Uterus (tissue), 4 donors: ENCODE measurements at places on chromosomes 13 and 19. TPM values are rescaled to one million over a fixed set of nuclear protein-coding genes. Genes with fewer than 3 reads are reported as not detected.

The TEX101 gene
- total RNA-seq, result not detected

The YJEFN3 gene
- 6.8 TPM for total RNA-seq

The CEACAM3 gene
- not detected for total RNA-seq

The GPR4 gene
- total RNA-seq, result 0.62 TPM

The PSG2 gene
- not detected for total RNA-seq

The ATP1A3 gene
- 0.55 TPM for total RNA-seq

The CEACAM16 gene
- not detected for total RNA-seq

The TEX26 gene
- not detected for total RNA-seq

The MZT1 gene
- 2.8 TPM for total RNA-seq

The GSX1 gene
- not detected for total RNA-seq

The ZNF98 gene
- total RNA-seq, result 7.4 TPM

The CD177 gene
- 1.3 TPM for total RNA-seq

The TRPC4 gene
- total RNA-seq, result 13.4 TPM

- DNase-seq, result no peak
Measured at GRCh38 chr19:17778968-17779929, 15.7 kb upstream of the B3GNT3 start.

DNA sequence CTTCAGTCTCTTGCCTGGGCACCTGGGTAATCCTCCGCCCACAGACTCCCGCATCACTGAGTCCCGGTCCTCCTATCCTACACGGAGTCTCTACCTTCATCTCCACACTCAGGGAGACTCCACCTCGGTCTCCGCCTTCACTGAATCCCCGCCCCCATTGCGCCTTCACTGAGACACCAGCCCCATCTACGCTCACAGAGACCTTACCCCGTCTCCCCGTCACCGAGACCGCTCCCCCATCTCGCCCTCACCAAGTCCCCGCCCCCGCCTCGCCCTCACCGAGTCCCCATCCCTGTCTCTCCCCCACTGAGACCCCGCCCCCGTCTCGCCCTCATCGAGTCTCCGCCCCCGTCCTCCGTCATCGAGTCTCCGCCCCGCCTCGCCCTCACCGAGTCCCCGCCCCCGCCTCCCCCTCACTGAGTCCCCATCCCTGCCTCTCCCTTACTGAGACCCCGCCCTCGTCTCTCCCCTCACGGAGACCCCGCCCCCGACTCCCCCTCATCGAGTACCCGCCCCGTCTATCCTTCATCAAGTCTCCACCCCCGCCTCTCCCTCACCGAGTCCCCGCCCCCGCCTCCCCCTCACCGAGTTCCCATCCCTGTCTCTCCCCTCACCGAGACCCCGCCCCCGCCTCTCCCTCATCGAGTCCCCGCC lies 23.1 kb upstream of the ZNF846 start:
- peak; percentile 100 for DNase-seq

- DNase-seq, result no peak
Measured at GRCh38 chr19:38264486-38265212, at the start of gene SPINT2. Gene SPINT2, plus strand, starts transcription at chr19:38264573. Its CDS starts 320 bp downstream, at chr19:38264893.

- no peak for DNase-seq
Measured at GRCh38 chr19:45674946-45675345, 6.9 kb downstream of the GIPR start.

GRCh38 chr13:21636656-21637055 lies 32.7 kb upstream of the MICU2 start:
- no peak for DNase-seq

GRCh38 chr19:5090465-5091017 lies 121.6 kb downstream of the KDM4B start:
- no peak for DNase-seq

- no peak for DNase-seq
Measured at GRCh38 chr13:101514695-101515275, 62.3 kb downstream of the ITGBL1 start.

- DNase-seq, result no peak
Measured at GRCh38 chr13:28219408-28220099, 81.2 kb downstream of the PAN3 start.

DNA sequence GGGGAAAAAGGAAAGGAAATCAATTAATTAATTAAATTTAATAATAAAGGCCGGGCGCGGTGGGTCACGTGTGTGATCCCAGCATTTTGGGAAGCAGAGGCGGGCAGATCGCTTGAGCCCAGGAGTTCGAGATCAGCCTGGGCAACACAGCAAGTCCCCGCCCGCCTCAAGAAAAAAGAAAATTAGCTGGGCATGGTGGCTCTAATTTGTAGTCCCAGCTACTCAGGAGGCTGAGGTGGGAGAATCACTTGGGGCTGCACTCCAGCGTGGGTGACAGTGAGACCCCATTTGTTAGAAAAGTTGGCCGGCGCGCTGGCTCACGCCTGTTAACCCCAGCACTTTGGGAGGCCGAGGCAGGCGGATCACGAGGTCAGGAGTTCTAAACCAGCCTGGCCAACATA lies 733 bp upstream of the CD320 start:
- DNase-seq, result no peak

- no peak for DNase-seq
Measured at GRCh38 chr19:23800271-23800670, 41.6 kb upstream of the ZNF681 start.

GRCh38 chr19:21483589-21484170 lies 21.7 kb upstream of the ZNF429 start:
- DNase-seq, result peak; percentile 63

- DNase-seq, result no peak
Measured at GRCh38 chr13:72737033-72737432, 9.3 kb downstream of the BORA start.

GRCh38 chr13:110185696-110186095 lies 121.3 kb downstream of the COL4A1 start:
- DNase-seq, result no peak

DNA sequence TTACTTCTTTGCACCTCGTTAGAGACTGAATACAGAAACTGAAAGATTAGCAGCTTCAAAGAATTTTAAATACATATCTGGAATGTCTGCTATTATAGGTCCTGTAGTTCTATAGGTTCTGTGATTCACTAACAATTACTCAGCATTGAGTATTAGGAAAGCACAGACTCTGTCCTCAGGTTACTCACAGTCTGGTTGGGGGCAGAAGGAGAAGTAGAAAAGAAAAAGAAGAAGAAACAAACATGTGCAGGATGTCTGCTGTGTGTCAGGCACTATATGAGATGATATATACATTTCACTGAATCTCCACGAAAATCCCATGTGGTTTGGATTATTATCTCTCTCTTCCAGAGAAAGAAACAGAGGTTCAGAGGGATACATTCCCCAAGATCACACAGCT lies 40.1 kb downstream of the SERTM1 start:
- no peak for DNase-seq

DNA sequence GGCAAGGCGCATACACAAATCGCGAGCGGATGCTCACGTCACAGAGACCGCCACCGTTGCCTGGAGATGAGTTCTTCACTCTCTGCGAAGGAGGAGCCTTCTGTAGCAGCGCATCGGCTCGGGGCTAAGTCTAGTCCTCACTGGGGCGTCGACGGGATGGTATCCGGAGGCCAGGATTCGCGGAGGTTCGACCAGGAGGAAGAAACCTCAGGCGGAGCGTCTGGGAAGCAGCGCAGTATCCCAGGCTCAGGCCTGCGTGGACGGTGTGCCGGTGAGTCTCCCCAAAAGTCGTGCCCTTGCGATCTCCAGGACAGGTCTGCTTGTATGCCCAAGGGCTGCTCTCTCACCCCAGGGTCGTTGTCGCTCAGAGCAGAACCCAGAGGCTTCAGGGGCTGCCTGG lies 40.4 kb downstream of the ZNF146 start:
- DNase-seq, result no peak

DNA sequence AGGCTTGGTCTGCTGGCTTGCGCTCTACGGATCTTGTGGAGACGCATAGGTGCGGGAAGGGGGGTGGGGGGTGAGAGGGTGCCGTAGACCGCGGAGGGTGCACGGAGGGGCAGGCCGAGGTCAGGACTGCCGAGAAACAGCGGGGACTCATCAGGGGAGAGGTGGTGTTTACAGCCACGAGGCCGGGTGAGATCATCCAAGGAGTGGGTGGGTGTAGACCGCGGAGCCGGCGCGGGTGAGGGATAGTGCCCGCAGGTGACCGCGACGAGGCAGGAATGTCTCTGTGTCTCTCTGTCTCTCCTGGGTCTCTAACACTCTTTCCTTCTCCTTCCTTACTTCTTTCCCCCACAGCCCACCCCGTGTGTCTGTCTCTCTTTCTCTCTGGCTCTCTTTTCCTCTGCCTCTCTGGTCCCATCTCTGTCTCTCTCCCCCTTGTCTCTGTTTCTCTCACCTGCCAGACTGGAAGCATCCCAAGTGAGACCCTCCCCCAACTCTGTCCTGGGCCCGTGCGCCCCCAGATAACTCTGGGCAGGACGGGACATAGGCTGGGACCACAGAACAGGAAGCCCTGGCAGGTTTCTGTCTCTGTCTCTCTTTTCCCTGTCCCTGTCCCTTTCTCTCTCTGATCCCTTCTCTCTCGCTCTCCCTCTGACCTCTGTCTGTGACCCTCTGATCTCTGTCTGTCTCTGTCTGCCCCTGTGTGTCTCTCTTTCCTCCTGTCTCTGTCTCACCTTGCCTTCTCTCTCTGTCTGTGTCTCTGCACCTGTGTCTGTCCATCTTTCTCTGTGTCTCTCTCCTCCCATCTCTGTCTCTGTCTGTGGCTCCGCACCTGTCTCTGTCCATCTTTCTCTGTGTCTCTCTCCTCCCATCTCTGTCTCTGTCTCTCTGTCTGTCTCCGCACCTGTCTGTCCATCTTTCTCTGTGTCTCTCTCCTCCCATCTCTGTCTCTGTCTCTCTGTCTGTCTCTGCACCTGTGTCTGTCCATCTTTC lies 1.8 kb upstream of the KLK4 start:
- no peak for DNase-seq

- DNase-seq, result no peak
Measured at GRCh38 chr13:97004096-97004876, 10.0 kb upstream of the OXGR1 start.

- no peak for DNase-seq
Measured at GRCh38 chr13:70856711-70857110, 748.5 kb upstream of the KLHL1 start.

- DNase-seq, result no peak
Measured at GRCh38 chr19:14377883-14378328, 3.3 kb upstream of the ADGRE5 start.

DNA sequence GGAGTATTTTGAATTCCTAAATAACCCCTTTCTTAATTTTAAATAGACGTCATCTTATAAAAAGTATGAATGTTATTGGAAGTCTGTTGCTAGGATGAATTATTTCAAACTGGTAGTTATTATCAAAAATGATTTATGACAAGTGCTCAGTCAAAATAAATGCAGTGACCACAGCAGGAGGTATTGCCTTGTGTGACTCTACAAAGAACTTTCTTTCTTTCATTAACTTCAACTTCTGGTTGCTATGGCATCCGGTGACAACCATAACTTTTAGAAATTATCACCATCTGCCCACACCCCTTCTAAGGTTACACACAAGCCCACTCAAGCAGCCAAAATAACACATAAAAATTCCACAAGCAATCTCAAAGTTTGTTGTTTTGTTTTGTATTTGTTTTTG lies 189.9 kb downstream of the DACH1 start:
- DNase-seq, result no peak

DNA sequence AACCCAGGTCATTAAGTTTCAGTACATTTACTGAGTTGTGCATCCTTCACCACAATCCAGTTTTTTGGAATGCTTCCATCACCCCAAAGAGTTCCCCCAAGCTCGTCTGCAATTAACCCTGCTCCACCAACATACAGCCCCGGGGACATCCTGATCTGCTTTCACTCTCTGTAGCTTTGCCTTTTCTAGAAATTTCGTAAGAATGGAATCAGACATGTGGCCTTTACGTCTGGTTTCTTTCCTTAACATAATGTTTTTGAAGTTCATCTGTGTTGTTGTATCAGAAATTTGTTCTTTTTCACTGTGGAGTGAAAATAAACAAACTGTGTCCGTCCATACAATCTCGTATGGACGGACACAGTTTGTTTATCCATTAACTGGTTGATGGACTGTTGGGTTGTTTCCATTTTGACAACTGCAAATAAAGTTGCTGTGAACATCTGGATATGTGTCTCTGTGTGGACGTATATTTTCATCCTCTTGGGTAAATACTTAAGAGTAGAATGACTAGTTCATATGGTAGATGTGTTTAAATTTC lies 2.9 kb downstream of the KLHL26 start:
- no peak for DNase-seq
